CD8-positive, alpha-beta memory T cell (primary cell): ENCODE measurements at places on chromosomes 5 and 9. TPM values are rescaled to one million over a fixed set of nuclear protein-coding genes. Genes with fewer than 3 reads are reported as not detected.

- no peak overlapping the region for H3K27ac ChIP-seq
- no peaks in the 10 kb centered on the region for H3K36me3 ChIP-seq
- no peaks in the 10 kb centered on the region for H3K27me3 ChIP-seq
These were observed 24.4 kb downstream of the LMNB1 start for GRCh38 chr5:126801174-126801991.

GRCh38 chr9:16303506-16303905 is 567.0 kb downstream of the BNC2 start:
- no peak for DNase-seq
- H3K36me3 ChIP-seq = no peaks in the 10 kb centered on the region
- no peak overlapping the region for H3K27ac ChIP-seq
- H3K4me3 ChIP-seq = no peak overlapping the region

DNA sequence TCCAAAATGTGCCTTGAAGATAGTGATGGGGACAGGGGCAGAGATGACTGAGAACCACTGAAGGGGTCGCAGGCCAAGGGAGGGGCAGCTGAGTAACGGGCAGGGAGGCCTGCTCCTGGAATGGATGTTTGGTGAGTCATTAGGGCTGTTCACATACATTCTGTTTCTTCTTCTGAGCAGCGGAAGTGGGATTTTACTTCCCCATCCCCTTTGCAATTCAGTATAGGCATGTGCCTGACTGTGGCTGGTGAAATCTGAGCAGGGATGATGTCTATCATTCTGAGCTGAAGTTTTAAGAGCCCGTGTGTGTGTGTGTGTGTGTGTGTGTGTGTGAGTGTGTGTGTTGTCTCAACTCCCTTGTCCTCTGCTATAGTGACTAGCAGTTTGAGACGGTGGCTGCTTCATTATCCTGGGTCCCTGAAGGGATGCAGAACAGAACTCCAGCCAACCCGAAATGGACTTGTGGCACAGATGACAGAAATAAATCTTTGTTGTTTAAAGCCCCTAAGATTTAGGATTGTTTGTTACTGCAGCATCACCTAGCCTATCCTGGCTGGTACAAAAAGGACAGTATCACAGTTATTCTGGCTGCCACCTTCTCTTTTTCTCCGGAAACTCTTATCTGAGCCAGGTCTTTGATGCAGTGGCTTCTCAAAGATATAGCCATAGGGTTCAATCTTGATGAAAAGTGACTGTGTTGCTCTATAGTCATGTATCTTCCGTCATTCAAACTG is 29.2 kb upstream of the TGFBI start:
- H3K4me1 ChIP-seq = no peaks in the 10 kb centered on the region
- H3K36me3 ChIP-seq = no peaks in the 10 kb centered on the region
- H3K4me3 ChIP-seq = no peak overlapping the region
- DNase-seq = no peak
- H3K27me3 ChIP-seq = no peaks in the 10 kb centered on the region
- no peak overlapping the region for H3K27ac ChIP-seq

Gene NR5A1
- total RNA-seq = not detected

Gene BARHL1
- not detected for total RNA-seq

Gene MLLT3
- 36.8 TPM for total RNA-seq
